Lung (tissue), 17 donors: ENCODE measurements at places on chromosomes 2 and 18. TPM values are rescaled to one million over a fixed set of nuclear protein-coding genes. Genes with fewer than 3 reads are reported as not detected.

Gene GPR155
- polyA plus RNA-seq = 0.65 TPM

DNA sequence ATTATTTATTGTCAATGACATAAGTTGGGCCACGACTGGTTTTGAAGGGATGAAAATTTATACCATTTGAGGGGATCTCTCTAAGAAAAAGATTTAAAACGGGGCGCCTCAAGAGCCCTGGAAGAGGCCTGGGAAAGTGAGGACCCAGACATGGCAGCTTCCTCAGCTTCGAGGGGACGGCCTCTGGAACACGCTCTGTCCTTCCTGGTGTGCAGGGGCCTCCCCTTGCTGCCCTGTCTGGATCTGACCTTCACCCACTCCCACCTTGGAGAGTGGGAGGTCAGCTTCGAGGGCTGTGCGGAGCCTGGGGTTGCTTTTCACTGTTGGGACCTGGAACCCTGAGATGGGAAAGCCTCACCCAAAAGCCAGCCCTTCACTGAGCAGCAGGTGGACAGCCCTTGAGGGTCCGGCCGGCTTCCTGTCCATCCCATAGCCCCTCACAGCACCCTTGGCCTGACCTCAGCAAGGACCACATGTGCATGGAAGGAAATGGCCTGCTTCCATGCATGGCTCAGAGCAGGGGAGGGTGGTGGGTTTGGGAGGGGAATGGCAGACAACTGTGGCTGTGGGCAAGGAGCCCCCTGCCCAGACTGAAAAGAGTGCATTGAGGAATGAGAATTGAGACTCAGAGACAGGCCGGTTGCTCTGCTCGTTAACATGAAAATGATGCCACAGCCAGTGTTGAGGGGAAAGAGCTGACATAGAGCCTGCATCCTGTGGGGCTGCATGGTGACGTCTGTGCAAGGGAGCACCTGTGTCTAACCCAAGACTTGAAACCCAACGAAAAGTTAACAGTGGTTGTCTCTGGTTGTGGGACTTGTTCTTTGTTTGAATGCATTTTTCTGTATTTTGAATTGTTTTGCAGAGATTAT lies 16.3 kb downstream of the FBLN7 start:
- no peak for DNase-seq

GRCh38 chr2:17375262-17375661 lies 143.0 kb downstream of the RAD51AP2 start:
- no peak for DNase-seq

- no peak for DNase-seq
Observed at GRCh38 chr2:10566018-10566417, 117.9 kb upstream of the ODC1 start.

GRCh38 chr18:47436871-47437270 lies 185.4 kb upstream of the SKOR2 start:
- DNase-seq = no peak

- peak; percentile 92 for DNase-seq
Observed at GRCh38 chr2:238847841-238848690, at the start of gene TWIST2. TWIST2 (plus strand) TSS chr2:238848085; CDS start chr2:238848216, 131 bp downstream.

- DNase-seq = no peak
Observed at GRCh38 chr2:189791338-189792042, 7.2 kb downstream of the PMS1 start.

DNA sequence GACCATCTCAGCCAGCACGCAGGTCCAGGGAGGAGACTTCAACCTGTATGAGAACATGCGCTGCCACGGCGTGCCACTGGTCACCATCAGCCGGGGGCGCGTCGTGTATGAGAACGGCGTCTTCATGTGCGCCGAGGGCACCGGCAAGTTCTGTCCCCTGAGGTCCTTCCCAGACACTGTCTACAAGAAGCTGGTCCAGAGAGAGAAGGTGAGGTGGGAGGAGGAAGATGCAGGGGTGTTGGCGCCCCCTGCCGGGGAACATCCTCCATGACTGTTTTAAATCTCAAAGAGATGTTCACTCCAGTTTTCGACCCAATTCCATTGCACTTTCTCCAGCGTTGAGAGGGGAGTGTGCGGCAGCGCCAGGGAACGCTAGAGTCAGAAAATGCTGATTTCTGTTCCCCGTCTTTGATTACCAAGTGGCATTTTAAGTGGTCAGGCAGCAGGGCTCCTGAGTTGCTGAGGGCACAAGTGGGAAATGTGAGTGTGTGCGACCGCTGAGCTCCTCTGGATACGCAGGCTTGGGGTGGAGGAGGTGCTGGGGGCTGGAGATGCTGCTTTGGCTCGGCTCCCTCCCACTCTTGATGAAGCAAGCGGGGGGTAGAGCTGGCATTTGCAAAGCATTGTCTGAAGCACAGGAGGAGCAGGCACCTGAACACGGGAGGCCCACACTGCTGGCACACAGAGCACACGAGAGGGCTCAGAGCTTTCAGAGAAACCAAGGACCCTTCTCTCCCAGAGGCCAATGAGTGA lies 27.7 kb upstream of the MAPRE3 start:
- peak; percentile 63 for DNase-seq

GRCh38 chr2:197857476-197858107 lies 53.2 kb downstream of the PLCL1 start:
- no peak for DNase-seq

DNA sequence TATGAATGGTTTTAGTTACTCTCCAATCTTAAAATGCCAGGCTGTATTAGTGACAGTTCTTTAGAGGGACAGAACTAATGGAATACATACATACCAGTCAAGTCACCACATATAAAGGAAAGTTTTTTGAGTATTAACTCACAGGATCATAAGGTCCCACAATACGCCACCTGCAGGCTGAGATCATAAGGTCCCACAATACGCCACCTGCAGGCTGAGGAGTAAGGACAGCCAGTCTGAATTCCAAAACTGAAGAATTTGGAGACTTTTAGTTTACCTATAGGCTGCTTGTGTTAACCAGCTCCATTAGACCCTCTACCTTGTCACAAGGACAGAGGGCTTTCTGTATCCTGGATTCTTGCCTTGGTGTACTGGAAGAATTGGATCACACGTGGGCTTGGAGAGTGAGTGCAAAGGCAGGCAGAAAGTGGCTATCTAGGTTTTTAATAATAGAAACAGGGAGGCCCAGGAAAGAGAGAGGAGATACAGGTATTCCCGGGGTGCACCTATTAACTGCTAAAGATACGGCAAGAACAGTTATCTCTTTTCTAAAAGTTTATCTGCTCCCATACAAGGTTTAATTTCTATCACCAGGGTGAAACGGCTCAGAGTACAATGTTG lies 234.9 kb upstream of the CYRIA start:
- DNase-seq = no peak

Gene AQP4
- polyA plus RNA-seq = 49.5 TPM

- DNase-seq = no peak
Observed at GRCh38 chr18:36149514-36150289, 20.0 kb downstream of the ELP2 start.

GRCh38 chr2:106076941-106077340 lies 117.2 kb downstream of the UXS1 start:
- no peak for DNase-seq

- no peak for DNase-seq
Observed at GRCh38 chr2:36128359-36128758, 227.2 kb upstream of the CRIM1 start.

DNA sequence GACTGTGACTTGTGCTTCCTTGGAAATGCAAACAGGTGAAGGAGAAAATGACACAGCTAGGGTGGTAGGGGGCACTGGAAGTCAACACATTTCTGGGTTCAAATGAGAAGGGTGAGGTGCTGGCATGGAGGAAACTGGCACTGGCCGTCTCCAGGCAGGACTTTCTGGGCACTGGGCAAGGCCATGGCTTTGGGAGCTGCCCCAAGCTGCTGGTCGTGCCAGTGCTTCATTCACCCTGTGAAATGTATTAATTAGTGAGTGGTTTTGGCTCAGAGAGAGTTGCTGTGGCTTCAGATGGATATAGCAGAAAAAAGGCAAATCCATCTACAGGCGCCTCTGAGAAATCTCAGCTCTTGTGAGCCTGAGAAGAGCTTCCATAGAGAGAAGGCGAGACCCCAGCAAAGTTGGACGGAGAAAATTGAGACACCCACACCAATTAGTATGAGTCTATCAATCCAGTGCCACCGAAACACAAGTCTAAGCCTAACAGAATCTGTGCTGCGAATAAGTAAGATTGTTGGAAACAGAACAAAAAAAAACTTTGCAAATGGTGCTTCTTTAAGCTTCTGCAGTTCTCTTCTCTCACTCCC lies 202.1 kb upstream of the TNP1 start:
- no peak for DNase-seq
